Hematopoietic multipotent progenitor cell treated with erythropoietin and hydrocortisone succinate and interleukin-3 and kit ligand, for 4 days (in vitro differentiated cells): ENCODE measurements at places on chromosomes 3 and 15.

- no peak for DNase-seq
These were observed 18.6 kb upstream of the TM6SF1 start for GRCh38 chr15:83088876-83089275.

DNA sequence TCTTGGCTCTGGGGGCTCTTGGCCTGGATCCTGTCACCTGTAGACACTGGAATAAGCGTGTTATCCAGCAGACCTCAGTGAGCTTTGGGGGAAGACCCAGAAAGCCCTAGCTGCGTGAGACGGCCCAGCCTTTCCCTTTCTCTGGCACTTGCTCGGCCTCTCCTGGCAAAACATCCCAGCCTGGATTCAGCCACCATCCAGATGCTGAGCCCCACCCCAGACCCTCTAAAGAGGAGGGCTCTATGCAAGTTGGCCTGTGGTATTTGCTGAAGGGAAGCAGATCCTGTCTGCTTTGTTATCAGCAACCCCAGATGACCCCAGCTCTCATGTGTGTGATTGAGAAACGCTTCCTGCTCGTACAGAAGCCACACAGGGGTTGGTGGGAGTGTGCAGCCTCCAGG lies 267.2 kb downstream of the FAM43A start:
- peak; percentile 88 for DNase-seq

DNA sequence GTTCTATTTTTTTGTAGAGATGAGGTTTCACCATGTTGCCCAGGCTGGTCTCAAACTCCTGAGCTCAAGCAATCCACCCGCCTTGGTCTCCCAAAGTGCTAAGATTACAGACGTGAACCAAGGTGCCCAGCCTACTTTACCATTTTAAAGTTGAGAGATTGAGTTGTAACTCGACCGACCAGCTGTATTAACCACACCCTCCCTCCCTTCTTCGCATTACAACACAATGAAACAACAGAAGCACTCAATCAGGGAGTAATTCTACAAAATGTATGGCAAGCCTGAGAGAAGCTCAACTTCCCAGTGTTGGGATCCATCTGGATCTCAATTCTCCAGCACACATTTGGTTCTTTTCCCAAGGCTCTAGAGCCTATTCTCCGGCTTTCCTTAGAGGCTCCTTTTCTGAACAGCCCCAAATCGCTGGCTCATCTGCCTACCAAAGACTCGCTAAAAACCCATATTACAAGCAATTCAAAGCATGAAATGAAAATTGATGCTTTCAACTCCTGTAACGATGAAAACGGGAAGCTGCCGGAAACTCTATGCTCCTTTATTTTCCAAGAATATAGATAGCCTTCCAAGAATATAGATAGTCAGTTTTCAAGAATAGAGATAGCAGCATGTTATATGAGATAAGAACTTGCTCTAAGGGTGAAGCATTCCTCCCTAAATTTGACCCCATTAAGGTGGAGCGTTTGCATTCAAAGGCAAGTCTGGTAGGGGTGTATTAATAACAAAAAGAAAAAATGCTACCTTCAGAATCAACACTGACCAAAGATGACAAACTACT lies 450.9 kb downstream of the MAGI1 start:
- no peak for DNase-seq

DNA sequence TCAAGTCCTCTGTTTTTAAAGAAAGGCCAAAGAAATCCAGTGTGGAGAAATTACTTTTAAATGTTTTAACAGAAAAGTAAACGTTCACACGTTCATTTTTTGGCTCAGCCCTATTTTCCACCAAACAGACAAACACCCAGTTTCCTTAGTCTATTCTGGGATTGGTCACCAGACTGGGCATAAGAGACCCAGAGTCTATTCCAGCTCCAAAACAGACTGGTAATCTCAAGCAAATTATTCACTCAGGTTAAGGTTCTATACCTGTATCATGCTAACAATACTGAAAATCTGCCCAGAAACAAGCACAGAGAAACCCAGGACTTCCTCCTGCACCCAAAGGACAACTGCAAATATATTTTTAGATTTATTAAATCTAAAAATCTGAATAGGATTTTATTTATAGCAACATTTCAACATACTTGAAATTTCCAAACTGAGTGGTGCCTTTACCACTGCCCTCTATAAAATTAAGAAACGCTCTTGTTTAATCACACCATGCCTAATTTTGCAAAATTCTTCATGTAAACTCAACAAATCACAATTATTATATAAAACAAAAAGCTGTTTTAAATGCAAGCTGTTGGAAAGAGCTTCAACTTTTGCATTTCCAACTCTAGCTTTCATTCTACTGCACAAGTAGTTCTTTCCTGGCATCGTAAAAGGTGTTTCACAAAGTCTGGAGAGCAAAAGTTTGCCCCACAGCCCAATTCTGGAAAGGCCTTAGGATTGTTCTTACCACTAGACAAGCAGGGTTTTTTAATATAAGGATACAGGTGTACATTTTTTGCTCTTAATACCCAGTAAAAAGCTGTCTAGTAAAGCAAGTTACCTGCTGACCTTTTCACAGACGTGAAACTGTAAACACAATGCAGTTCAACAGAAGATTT lies 18.7 kb downstream of the ZNF148 start:
- no peak for DNase-seq

DNA sequence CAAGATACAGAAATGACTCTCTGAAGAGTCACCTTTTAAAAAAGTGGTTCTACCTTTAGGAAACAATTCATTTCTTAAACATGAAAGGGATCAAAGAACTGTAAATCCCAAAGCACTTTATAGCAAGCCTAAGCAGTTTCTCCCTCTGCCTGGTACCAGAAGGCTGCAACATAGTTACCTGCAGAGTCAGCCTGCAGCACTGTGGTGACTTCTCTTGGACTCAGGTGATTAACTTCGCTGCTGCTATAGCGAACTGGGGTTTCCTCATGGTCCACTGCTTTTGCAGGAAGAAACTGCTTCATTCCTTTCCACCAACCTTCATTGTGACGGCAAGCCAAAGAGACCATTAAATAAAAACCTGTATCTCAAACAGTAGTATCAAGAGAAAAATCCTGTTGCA lies 37.3 kb downstream of the ST3GAL6 start:
- DNase-seq: no peak

GRCh38 chr3:41424543-41425300 lies 225.4 kb downstream of the CTNNB1 start:
- peak; percentile 7 for DNase-seq

DNA sequence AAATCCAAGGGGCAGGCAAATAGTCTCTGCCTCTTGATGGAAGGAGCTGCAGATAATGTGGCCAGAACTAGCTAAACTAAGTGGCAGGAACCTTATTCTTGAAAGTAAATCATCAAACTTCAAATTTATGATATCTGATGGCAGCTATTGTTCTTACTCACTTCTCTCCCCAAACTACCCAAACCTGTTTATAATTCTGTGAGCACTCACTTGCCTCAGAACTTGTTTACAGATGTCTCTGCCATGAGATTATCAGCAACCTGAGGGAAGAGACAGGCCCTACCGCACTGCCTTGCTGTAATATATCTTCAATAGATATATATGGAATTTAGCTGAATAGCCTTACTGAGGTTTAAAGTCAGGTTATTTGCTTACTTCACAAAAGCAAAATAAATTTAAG lies 2.2 kb upstream of the B3GALNT1 start:
- no peak for DNase-seq

- DNase-seq: no peak
These were observed 82.8 kb downstream of the MAGI1 start for GRCh38 chr3:65955792-65956477.

- no peak for DNase-seq
These were observed 195.1 kb upstream of the CBLB start for GRCh38 chr3:106063909-106064308.

- no peak for DNase-seq
These were observed 108.4 kb downstream of the WNT7A start for GRCh38 chr3:13771496-13771895.

DNA sequence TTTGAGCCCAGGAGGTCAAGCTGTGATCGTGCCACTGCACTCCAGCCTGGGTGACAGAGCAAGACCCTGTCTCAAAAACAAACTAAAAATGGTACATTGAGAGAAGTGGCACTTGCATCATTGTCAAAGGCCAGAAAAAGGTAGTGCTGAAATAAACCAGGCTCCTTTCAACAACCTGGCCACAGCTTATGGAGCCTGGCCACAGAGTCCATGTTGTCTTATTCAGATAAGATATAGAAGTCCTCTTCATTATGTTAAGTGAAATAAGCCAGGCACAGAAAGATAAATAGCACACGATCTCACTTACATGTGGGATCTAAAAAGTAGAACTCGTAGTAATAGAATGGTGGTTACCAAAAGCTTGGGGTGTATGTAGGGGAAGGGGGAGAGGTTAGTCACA lies 34.8 kb downstream of the EMC4 start:
- DNase-seq: peak; percentile 59

- no peak for DNase-seq
These were observed 249.9 kb upstream of the CTDSPL start for GRCh38 chr3:37611771-37612170.

DNA sequence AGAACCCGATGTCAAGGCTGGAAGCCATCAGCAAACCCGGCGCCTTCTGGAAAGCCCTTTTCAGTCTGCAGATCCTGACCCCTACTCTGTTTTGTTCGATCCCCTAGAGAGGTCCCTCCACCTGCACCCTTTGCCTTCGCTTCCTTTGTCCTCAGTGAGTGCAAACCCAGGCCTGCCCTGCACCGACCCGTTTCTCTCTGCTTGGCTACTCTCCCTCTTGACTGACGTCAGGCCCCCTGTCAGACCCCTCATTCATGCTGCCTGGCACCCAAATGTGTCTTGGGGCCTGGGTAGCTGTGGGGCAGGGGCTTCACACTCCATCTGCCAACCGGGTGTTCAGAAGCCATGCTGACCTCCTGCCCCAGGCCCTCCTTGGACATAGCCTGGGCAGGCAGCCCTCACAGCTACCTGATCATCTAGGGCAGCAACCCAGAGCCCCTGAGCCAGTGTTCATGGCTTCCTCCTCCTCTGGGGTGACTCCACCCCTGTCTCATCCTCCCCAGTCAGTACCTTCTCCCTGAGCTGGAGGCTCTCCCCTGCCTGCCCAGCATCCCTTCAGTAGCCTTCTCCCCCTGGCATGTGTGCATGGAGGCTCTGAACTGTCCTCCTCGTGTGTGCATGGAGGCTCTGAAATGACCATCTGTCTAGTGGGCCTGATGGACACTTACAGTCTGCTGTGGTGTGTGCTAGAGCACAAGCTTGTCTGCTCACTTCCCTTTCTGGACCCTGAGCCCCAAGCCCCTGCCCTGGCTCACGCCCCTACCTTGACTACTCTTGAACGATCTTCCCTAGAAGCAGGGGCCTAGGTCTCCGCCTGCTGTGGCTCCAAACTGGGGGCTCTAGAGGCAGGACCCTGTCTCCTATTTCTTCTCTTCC lies 69.4 kb downstream of the EXOG start:
- DNase-seq: no peak

GRCh38 chr3:153744889-153745288 lies 376.3 kb upstream of the ARHGEF26 start:
- DNase-seq: no peak

DNA sequence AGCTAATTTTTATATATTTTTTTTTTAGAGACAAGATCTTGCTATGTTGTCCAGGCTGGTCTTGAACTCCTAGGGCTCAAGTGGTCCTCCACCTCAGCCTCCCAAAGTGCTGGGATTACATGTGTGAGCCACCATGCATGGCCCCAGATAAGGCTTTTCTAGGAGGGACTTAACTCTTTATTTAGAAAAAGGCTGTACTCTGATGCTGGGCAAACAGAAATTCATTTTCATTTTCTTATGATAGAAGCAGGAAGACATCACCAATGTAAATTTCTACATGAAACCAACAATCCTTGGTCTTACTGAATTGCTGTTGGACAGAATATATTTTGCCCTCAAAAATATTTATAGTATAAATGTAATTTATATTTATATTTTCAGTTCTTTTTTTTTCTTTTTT lies 9.6 kb downstream of the NIPA1 start:
- no peak for DNase-seq

- peak; percentile 78 for DNase-seq
These were observed 104.9 kb downstream of the TPRG1 start for GRCh38 chr3:189276444-189277219.

DNA sequence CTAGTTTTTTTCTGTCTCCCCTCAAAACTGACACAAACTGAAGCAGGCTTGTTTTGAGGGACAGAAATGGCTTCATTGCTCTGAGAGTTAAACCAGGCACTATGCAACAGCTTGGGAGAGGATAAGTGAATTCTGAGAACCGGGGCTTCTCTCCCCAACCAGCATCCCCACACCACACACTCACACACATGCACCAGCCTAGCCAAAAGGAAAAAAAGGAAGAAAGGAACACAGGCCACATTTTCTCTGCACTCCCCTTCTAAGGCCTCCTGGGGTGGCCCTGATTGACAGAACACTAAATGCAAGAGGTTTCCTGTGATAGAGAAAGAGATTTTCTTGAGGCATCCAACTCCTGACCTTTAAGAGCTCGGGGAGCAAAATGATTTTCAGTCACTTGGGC lies 177.5 kb downstream of the TLE3 start:
- DNase-seq: no peak

DNA sequence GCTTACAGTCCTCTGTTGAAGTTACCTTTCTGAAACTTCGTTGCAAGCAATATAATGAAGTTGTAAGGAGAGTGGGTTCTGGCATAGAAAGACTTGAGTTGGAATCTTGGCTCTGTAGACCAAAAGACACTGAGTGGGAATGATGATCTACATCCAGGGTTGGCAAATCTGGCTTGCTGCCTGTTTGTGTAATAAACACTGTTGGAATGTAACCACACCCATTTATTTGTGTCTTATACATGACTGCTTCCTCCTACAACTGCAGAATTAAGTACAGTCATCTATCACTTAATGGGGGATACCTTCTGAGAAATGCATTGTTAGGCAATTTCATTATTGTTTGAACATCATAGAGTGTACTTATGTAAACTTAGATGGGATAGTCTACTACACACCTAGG lies 178.4 kb upstream of the SUCLG2 start:
- DNase-seq: no peak

DNA sequence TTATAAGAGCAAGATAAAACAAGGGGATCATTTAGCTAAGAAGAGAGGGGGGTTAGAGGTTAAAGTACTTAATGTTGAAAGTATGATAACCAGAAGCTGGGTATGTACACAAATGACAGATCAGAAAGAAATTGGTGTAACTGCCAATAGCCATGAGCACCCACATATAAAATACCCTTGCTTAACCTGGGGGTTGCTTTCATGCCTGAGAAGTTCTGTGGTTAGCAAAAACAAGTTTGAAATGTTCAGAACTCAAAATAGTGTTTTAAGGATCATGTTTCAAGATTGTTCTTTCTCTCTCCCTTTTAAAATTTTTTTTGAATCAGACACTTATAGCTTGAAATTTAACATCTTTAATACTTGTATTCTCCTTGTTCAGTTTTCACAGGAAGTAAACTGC lies 321.4 kb upstream of the GBE1 start:
- DNase-seq: no peak

- no peak for DNase-seq
These were observed 580.4 kb downstream of the VGLL3 start for GRCh38 chr3:86410587-86410986.

DNA sequence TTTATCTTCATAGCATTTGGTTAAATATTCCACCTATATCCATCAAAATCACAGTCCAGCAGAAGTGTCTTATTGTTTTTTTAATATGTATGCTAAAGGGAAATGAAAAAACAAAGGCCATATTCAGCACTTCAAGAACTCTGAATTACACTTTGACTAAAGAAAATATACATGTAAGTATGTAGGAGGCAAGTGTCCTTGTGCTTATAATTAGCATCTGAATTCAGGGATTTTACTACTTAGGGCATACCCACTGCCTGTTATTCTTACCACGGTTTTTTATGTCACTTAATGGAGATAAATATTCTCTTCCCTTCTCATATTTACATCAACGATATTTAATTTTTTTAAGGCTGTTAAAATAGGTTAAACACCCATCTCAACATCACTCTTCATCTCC lies 117.3 kb downstream of the TBC1D5 start:
- DNase-seq: no peak

GRCh38 chr3:146380046-146380445 lies 89.3 kb downstream of the PLSCR2 start:
- no peak for DNase-seq
